ENCODE measurements at places on chromosomes 3 and 15.

GRCh38 chr3:26368312-26368711 lies 254.3 kb upstream of the LRRC3B start:
- no peak for DNase-seq

- DNase-seq, result no peak
These were observed 32.5 kb downstream of the BOC start for GRCh38 chr3:113243846-113244245.

GRCh38 chr15:99445272-99445850 lies 120.4 kb upstream of the MEF2A start:
- no peak for DNase-seq

DNA sequence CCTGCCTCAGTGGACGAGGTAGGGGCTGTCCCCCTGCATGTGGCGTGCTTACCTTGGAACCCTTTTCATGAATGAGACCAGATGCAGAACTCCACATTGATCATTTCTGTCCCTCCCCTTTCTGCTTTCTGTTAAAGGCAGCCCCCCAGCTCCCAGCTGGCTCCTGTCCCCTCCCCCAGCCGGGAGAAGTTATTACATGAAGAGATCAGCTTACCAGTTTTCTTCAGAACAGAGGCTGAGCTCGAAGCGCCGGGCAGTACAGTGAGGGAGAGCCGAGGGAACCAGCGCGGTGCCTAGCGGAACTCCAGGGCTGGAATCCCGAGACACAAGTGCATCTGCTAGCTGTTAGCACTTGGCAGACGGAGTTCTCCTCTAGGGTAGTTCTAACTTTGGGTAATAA lies 263.3 kb upstream of the NR2E3 start:
- DNase-seq, result no peak

DNA sequence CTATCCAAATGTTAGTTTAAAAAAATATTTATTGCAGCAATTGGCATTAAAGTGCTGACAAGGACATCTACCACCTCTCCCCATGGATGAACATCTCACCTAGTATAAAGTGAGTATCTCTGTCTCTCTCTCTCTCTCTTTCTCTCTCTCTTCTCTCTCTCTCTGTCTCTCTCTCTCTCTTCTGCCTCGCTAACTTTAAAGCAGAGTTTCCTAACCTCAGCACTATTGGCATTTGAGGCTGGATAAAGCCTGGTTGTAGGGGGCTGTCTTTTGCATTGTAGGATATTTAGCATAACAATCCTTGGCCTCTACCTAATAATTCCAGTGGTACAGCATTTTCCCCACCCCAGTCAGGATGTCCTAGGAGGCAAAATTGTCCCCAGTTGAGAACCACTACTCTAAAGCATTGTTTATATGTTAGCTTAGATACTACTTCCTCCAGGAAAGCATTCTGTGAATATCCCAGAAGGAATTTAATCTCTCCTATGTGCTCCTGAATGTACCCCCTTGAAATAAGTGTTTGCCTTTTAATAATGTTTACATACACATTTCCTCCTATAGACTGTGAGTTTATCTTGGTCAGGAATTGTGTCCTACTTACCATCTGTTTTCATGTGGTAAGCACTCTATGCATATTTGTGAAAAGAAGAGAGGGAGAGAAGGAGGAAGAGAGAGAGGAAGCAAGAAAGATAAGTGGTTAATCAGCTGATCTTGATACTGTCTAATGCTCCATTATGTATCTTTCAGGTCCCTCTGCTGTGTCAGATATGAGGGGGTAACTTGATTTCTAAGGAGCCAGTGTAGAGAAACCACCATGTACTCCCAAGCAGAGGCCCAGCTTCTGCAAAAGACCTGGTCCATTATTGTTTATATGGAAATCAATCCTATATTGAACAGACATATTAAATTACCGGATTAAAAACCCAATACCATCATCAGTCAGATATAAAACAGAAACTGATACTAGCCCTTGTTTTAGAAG lies 346.6 kb downstream of the RBMS3 start:
- DNase-seq, result no peak

- DNase-seq, result no peak
These were observed 34.8 kb downstream of the IL12A start for GRCh38 chr3:160023476-160023875.

- no peak for DNase-seq
These were observed 13.7 kb downstream of the FLNB start for GRCh38 chr3:58021962-58022361.

GRCh38 chr3:193783166-193783896 lies 190.3 kb downstream of the OPA1 start:
- no peak for DNase-seq

GRCh38 chr3:156252656-156253055 lies 132.3 kb downstream of the KCNAB1 start:
- no peak for DNase-seq

GRCh38 chr15:94555841-94556519 lies 324.6 kb downstream of the MCTP2 start:
- DNase-seq, result no peak

GRCh38 chr3:126433105-126433430 lies 38.4 kb downstream of the CFAP100 start:
- DNase-seq, result no peak

DNA sequence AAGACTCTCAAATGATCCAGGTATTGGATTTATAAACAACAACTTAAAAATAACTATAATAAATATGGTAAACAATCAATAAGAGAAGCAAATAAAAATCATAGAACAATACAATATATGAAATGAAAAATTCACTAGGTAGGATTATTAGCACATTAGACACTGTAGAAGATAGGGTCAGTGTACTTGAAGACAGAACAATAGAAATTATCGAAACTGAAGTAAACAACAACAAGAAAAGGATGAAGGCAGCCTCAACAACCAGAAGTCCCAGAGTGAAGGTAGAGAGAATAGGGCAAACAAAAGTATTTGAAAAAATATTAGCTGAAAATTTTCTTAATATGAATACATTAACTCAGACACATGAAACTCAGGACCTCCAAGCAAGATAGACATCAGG lies 11.9 kb downstream of the IQCB1 start:
- no peak for DNase-seq

DNA sequence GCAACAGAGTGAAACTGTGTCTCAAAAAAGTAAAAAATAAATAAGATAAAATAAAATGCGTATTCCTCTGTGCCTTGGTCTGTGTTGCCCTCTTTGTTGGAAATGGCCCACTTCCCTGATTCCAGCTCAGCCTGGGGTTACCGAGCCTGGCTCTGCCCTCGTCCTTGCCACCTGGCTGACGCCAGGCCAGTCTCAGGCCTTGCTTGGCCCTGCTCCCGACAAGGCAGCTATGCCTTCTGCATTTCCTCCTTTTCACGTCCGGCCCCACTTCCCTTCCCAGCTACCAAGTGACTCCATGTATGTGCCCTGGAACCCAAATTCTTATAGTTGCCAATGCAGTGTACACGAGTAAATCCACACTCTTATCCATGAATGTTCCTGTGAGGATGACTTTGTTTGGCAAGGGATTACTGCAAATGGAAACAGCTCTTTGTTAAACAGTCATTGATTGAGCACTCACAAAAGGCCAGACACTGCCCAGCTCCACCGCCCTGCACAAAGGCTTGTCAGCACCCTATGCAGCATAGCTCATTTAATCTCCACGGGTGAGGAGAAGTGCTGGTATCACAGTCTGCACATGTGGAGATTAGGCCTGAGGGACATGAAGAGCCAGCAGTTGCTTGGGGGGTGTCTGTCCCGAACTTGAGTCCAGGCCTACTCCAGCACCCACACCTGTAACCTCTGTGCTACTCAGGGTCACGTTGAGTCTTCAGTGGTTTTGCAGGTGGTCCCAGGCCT lies 25.1 kb downstream of the SPSB4 start:
- no peak for DNase-seq

DNA sequence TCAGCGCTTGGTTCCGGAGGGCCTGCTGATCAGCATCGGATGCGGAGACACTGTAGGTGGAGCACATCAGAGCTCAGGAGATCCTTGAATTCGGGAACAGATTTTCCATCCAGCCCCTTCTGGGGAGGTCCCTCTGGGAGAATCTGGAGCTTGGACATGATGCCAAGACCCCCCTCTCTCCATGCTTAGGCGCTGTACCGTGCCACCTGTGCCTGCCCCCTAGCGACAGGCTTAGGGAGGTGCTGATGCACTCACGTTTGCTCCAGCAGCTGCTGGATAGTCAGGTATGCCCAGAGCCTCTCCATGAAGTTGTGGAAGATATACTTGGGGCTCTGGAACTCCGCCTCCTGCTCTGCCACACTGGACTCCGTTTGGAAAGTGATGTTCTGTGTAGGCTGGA lies 9.7 kb downstream of the ITIH4 start:
- no peak for DNase-seq

DNA sequence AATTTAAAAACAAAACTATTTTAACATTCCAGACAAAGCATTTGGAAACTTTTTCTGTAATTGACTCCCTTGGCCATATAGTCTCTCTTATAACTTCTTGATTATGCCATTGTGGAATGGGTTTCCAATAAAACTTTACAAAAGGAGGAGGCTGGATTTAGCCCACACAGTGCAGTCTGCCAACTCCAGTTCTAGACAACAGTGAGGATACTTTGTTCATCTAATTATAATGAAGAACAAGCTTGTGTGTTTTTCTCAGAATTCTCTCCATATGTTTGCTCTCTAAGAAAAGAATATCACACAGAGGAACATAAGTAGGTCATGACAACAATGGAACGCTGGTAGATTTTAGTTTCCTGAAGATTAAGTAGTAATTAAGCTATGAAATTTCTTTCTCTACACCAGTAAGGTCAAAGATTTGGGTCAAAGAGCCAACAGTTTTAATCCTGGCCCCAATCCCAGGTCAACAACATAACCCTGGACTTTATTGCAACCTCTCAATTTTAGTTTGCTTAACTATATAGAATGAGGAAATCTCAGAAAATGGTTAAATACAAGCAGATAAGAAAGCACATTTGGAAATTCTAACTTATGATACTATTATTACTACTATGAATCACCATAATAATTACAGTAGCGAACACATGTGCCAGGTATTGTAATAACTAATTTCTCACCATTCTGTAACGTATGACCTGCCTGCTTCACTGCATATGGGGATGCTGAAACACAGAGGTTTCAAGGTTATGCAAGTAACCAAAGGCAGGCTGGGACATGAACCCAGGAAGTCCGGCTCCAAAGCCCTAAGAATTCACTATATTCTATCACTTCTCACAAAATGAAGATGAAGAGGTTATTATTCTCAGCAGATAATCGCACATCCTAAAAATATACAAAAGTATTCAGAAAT lies 65.7 kb downstream of the TJP1 start:
- no peak for DNase-seq

DNA sequence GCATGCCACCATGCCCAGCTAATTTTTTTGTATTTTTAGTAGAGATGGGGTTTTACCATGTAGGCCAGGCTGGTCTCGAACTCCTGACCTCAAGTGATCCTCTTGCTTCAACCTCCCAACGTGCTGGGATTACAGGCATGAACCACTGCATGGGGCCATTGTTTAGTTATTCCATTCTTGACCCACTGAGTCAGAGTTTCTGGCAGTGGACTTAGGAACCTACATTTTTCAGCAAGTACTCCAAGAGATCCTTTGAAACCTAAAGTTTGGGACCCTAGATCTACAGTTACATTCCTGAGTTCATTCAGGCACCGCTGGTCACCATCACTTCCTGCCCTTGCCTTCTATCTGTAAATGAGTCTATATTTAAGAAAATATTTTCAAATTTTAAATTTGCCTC lies 1.4 kb upstream of the TNFSF10 start:
- DNase-seq, result no peak

- DNase-seq, result peak; percentile 79
These were observed 196.7 kb upstream of the TPRG1 start for GRCh38 chr3:188974856-188975599.

DNA sequence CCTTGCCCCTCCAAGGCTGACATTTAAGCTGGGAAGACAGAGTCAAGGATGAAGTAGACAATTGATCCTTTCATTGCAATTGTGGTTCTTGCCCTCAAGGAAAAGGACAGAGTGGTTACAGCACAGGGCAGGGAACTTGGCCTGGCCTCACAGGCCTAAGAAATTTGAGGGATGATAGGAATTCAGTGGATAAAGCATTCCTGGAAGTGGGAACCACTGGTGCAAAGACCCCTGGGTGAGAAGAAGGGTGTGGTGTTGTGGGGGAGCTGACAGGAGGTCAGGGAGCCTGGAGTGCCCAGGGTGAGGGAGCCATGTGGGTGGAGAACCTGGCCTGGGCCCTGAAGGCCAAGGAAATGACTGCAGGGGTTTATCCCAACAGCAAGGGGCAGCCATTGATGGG lies 287.4 kb downstream of the UACA start:
- DNase-seq, result no peak

- no peak for DNase-seq
These were observed 12.4 kb downstream of the PIF1 start for GRCh38 chr15:64813075-64813474.

DNA sequence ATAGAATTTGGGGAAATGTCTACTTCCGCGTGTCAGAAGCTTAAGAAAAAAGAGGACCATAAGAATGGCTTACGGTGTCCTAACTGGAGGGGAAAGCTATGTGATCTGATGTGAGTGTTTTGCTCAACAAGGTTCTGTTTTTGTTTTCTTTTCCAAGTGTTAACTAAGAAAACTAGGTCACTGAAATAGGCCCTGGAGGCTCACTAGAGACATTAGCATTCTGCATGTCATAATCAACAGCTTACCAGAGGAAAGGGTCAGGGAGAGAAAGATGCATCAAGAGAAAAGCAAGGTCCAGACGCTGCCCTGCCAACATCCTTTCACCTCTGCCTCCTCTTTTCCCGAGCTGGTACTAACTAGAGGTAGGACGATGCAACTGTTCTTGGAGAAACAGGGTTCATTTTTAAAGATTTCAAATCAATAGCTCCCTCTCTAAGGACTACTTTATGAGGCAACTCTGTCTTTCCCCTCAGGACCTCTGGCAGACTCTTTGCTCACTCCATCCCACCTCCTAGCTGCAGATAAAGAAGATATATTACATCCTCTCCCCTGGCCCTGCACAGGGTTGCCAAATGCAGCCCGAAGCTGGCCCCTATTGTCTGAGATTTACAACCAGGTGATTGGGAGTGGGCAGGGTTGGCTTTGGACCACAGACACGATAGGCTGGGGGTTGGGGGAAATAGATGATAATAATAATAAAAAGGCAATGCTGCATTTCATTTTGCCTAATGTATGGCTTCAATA lies 209.9 kb upstream of the SLC2A2 start:
- no peak for DNase-seq

- no peak for DNase-seq
These were observed 8.8 kb upstream of the CHST14 start for GRCh38 chr15:40461958-40462357.

- no peak for DNase-seq
These were observed 10.9 kb upstream of the GOLGA8B start for GRCh38 chr15:34594361-34594760.

DNA sequence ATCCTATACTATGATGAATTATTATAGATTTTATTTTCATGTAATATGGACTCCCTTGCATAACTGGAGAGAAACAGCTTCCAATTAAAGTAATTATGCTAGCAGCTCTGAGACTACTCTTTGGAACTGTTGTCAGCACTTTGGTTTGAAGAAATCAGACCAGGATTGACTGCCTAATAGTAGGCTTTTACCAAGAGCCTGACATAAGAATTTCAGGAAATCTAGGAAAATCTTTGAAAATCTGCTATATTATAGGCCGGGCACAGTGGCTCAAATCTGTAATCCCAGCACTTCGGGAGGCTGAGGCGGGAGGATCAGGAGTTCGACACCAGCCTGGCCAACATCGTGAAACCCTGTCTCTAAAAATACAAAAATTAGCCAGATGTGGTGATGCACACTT lies 62.9 kb downstream of the ZNF609 start:
- DNase-seq, result no peak

Measured in DMS79 (cell line).